Cardiac muscle cell (in vitro differentiated cells and primary cell): ENCODE measurements at places on chromosomes 3 and 15. TPM values are rescaled to one million over a fixed set of nuclear protein-coding genes. Genes with fewer than 3 reads are reported as not detected.

HCN4 gene
- 59.2 and 102 TPM in 2 replicates for polyA plus RNA-seq

SPATA12 gene
- 0.91 TPM in 1 of 2 replicates, not detected in the other for polyA plus RNA-seq

GOLGA6A gene
- polyA plus RNA-seq: 0.24 TPM in 1 of 2 replicates, not detected in the other

ILDR1 gene
- not detected in 2 replicates for polyA plus RNA-seq

PDIA5 gene
- polyA plus RNA-seq: 19.5 and 19.9 TPM in 2 replicates

FSTL1 gene
- 142 and 253 TPM in 2 replicates for polyA plus RNA-seq

ZIC1 gene
- 0.35 TPM in 1 of 2 replicates, not detected in the other for polyA plus RNA-seq

CCR3 gene
- not detected in 2 replicates for polyA plus RNA-seq

SCAANT1 gene
- polyA plus RNA-seq: 2.0 TPM in 1 of 2 replicates, not detected in the other

IL5RA gene
- not detected in 2 replicates for polyA plus RNA-seq

ZNF639 gene
- polyA plus RNA-seq: 39.7 and 42.0 TPM in 2 replicates

LRTM1 gene
- 0.13 and 0.56 TPM in 2 replicates for polyA plus RNA-seq

ISL2 gene
- not detected in 2 replicates for polyA plus RNA-seq

MASP1 gene
- 428 and 517 TPM in 2 replicates for polyA plus RNA-seq

GOLGA6B gene
- polyA plus RNA-seq: 0.32 TPM in 1 of 2 replicates, not detected in the other

CIB2 gene
- 59.9 and 72.6 TPM in 2 replicates for polyA plus RNA-seq
